Foreskin keratinocyte (primary cell): ENCODE measurements at places on chromosomes 11 and 22. TPM values are rescaled to one million over a fixed set of nuclear protein-coding genes. Genes with fewer than 3 reads are reported as not detected.

DNA sequence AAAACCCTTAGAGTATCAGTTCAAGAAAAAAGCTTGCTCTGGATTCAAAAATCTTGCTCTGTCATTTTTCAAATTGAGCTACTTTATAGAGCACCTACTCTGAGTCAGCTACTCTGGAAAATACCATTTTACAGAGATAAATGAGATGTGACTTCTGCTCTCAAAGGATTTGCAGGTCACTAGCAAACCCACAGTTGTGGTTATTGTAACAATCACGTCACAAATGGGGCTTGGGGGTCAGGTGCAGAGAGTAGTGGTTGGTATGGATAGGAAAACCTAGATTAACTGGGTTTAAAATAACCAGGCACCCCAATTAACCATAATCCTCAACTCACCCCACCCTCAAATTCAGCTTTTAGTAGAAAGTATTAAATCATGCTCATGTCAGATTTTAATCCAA is 52.3 kb downstream of the MSANTD4 start:
- no peak for DNase-seq

GRCh38 chr22:36245805-36246356 is 6.6 kb upstream of the APOL2 start:
- no peak for DNase-seq

DNA sequence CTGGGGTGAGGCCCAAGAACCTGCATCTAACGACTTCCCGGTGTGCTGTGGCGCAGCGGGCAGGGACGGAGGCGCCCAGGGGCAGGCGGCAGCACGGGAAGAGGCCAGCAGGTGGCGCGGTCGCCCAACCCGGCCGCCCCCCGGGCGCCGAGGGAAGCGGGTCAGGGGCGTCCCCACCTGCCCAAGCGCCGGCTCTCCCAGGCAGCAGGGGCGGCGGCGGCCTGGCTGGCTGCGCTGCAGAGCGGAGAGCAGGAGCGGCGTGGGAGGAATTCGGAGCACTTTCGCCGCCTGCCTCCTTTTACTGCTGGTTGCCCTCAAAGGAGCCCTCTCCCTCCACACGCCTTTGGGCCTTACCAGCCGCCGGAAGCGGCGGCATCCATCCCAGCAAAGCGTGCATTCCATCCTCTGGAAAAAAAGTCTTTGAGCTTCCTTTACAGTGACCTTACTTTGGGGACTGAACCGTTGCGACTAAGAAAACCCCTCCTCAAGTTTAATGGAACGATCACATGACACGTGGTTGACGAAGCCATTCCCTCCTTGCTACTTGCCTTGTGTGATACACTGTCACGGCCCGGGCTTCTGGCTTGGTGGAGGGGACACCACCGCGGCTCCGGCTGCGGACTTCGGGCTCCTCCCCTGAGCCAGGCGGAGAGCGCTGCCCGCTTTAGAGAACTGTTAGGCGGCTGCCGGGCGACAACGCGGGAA is 106.8 kb upstream of the CLMP start:
- DNase-seq: no peak

GRCh38 chr11:73018856-73019255 is 123.3 kb downstream of the FCHSD2 start:
- no peak for DNase-seq

DNA sequence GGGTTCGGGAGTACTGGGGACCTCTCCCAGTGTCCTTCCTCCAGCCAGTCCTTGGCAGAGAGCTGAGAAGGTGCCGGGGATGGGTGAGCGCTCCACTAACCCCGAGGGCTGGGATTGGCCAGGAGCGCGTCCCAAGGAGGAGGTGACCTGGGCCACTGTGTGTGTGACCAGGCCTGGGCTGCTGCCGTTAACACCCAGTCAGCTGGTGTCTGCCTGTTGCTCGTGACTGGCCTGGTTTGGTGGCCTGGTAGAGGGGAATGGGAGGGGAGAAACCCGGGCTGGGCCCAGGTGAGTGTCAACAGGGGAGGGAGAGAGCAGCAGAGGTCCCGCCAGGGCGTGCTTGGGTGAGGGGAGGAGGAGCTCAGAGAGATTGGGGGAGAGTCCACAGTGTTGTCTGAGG is 29.9 kb upstream of the GRAMD4 start:
- DNase-seq: no peak

Gene GAL3ST1
- total RNA-seq: not detected in 2 replicates

DNA sequence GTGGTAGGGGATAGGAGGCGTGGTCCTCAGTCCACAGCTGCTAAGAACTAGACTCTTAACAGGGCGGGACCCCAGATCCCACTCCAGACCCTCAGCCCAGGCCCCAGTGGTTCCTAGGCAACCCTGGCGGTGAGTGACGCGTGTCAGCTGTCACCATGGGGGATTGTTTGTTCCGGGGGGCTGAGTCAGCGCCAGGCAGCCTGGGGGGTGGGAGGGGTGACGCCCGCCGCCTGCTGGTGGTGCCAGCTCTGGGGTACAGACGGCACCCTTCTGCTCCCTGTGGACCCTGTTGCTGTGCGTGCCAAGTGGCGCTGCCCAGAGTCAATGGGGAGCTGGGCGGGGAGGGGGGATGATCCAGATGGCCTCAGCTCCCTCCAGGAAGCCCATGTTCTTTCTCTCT is 2.5 kb downstream of the CNIH2 start:
- DNase-seq: no peak

DNA sequence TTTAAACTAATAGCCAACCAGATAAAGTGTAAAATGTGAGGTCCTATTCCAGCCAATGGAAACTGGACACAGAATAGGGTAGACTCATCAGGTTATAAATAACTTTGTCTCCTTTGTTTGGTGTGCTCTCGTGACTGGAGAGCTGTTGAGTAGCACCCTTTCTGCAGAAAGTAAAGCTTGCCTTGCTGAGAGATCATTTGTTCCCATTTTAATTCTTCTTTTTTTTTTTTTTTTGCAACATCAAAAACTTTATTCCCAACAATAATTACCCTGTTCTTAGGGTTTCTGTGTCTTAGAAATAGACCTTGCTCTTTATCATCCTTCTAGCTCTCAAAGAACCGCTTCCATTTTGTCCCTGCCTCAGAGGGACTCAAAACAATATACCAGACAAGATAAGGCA is 220.4 kb downstream of the FAM76B start:
- no peak for DNase-seq

DNA sequence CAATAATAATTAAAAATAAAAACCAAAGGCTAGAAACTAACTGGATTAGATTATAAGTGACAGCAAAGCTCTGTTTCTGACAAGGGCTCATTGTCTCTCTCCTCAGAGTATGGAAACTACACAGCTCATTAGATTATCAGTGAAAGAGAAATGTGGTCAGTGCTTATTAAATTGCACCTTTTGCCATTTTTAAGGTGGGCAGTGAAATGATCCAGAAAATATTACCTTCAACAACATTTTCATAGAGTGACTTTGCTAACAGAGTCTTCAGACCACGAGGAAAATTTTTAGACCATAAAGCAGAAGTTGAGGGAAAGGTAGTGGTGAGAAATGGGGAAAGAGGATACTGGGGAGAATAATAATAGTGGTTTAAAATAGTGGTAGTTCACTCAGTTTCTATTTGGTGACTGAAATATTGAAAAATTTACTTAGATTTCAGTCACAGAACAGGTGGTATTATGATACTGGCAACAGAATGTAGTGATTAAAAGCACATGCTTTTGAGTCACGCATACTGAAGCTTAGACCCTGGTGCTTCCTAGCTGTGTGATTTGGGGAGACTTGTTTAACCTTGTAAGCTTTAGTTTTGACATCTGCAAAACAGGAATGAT is 684.0 kb upstream of the CCDC90B start:
- no peak for DNase-seq

Gene GTSE1
- 23.8 and 28.6 TPM in 2 replicates for total RNA-seq

DNA sequence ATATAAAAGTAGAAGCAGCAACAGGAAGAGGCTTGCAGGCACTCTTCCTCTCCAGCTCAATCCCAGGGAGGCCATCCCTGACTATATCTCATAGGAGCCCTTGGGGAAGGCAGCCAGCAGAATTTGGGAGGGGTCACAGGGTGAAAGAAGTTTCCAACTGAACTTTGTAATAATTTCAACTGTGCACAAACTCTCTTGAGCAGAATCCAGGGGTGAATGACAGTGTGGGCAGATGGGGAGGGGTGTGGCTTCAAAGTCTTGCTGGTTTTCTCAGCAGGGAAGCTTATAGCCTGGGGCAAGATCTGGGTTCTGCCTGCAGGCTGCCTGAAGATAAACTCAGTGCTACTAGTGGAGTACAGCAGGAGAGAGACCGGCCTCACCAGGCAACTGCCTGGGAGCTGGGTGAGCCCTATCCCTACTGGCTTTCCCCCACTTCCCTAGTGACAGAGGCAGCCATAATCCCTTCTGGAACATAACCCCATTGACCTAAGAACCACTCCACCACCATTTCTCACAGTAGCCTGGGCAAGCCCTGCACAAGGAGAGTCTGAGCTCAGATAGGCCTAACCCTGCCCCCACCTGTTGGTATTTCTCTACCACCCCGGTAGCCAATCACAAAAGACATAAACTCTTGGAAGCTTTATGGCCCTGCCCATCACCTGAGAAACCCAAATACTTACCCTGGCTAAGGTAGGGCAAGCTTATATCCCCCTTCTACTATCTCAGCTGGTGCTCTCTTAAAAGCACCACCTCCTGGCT is 17.8 kb upstream of the TTC12 start:
- no peak for DNase-seq

GRCh38 chr11:13667795-13668101 is 720 bp upstream of the FAR1 start:
- DNase-seq: no peak

Gene CNIH2
- total RNA-seq: 0.32 and 0.34 TPM in 2 replicates

DNA sequence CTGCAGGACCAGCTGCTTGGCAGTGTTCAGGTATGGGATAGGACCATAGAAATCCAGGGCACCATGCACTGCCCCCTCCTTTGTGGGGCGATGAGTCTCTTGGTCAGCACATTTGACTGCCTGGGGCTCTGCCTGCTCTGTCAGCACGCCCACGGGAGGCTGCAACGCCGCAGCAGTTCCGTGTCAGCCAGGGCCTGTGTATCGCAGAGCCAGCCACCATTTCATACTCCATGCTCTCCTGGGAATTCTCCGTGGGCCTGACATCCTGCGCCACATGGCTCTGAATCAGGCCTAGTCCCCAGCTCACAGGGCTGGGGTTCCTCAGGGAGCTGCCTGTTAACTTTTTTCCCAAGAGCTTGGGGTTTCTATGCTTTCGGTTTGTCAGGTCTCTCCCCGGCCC is 16.9 kb upstream of the RELT start:
- DNase-seq: no peak

GRCh38 chr22:30453731-30454510 is 17.9 kb downstream of the SEC14L3 start:
- DNase-seq: no peak

GRCh38 chr11:130086669-130087068 is 17.0 kb downstream of the APLP2 start:
- no peak for DNase-seq

DNA sequence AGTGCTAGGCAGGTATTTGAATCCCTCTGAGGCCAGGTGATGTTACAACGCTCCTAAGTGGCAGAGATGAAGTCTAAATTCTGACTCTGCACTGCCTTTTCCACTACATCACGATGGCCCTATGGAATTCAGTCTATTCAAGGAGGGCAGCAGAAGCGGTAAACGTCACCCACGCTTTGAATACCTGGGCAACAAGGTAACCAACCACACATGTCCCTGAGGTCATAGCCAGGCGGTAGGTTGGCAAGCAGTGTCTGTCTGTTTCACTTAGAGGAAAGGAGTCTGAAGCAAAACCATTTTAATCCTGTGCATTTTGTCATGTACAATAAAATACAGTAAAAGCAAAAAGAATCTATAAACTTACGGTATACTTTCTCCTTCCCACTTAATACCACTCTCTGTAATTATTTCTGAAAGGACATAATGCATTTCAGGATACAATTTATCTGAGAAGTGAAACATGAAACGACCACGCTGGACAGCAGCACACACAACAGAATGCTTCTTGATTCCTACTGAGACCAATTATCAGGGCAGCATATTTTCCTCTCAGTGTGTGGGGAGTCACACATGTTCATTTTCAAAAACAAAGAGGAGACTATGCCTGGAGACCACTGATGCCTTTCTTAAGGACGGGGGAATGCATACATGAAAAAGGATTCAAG is 51.3 kb downstream of the PRDM10 start:
- no peak for DNase-seq

DNA sequence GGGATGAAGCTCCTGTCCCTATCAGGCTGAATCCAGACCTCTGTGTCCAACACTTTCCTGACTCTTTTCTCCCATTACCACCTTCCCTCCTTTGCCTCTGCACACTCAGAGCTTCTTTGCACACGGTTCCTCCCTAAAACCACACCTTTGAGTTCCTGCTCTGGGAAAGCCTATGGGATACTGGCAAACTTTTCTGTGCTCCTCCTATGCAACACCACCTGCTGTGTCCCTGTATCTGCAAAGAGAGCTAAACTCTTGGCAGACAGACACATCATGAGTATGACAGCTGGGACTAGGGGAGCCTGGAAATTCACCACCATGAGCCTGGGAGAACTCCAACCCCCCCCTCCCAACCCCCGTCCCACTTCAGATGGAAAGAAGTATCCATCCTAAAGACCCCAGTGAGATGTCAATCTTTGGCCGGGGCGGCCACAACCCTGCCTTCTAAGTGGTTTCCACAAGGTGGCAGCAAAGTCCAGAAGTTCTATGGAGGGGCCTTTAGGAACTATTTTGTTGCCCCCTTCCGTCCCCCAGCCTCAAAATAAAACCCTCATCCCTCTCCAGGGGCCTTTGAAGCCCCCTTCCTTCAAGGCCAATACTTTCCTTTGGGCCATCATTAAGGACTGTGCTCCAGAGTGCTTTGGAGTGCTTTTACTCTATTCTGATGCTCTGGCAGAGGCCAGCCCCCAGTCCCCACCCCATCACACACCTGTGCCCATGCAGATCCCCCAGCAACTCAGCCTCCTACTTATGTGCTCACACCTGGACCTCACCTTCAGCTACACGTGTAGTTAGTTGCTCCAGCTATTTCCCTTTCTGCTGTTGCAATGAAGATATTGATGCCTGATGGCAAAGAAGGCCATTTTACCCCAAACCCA is 19.4 kb downstream of the HTR3A start:
- DNase-seq: no peak

DNA sequence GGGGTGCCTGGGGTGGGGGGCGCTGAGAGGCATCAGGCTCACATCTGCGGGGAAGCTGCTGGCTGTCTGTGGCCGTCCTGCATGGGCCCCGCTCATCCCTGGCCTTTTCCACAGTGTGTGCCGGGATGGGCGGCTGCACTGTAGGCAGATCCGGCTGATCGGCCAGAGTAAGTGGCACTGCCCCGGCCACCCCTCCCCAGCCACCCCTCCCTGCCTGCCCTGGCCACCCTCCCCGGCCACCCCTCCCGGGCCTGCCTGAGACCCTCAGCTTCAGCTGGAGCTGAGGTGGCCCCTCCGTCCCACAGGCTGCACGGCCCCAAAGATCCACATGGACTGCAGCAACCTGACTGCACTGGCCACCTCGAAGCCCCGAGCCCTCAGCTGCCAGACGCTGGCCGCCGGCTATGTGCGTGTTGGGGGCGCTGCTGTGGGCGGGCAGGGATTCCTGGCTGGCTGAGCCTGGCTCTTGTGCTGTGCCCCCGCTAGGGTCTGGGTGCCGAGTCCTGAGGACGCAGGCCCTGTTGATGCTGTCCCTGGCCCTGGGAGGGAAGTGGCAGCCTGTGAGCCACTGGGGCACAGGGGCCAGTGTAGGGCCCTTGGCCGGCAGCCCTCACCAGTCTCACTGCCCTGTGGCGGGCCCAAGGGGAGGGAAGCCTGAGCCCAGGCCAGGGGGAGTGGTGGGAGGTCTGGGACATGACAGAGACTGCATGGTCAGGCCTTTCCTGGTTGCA is 10.9 kb downstream of the MUC2 start:
- DNase-seq: no peak
